Stimulated activated CD4-positive, alpha-beta T cell treated with anti-CD3 and anti-CD28 coated beads, Interleukin-15, amount 100 ng/mL, for 24 hours (primary cell): ENCODE measurements at places on chromosomes 2 and 18.

GRCh38 chr2:42970151-42970550, 177.8 kb upstream of the HAAO start:
- DNase-seq = no peak

GRCh38 chr2:27932396-27932795, 41.9 kb downstream of the BABAM2 start:
- DNase-seq = no peak

DNA sequence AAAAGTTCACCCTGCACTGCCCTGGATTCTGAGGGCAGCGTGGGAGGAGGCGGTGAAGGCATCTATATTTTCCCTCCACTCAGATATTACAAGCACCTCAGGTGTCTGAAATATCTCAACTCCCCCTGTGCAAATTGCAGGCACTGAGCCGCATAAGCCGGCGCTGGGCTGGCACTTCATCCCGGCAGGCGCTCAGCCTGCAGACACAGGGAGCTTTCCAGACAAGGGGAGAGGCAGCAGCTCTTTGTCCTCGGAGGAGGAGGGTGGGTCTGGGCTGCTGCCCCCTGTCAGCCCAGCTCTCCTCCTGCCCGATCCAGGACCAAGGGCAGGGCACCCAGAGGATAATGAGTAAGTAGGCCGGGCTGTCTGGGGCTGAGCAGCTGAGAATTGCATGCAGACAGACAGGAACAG, 189.3 kb upstream of the MYT1L start:
- no peak for DNase-seq

DNA sequence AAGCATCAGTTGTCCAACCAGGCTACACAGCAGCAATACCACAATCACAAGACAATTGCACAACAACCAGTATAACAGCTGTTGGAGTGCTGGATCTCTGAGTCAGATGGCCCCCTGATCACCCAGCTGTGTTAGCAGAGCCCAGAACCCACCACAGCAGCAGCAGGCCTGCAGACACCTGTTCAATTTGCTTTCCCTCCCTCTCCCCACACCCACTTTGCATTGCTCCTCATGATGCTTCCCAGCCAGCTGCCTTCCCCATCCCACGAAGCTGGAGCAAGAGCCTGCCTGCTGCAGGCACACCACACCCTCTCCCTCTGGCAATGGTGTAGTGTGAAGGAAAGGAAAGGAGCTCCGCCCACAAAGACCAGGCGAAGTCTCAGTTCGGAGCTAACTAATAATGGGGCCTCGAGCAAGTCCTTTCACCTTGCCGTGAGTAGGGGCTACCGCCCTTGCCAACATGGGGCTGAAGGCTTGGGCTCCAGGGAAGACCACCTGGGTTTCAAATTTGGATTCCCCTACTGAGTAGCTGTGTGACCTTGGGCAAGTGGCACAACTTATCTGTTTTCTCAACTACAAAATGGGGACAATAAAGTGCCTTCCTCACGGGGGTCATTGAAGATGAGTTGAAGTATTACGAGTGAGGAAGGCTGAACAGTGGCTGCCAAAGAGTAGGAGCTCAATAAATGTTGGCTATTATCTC, 19.4 kb upstream of the ZBTB7C start:
- no peak for DNase-seq

GRCh38 chr2:70541481-70542020, 12.1 kb downstream of the TGFA start:
- no peak for DNase-seq

- no peak for DNase-seq
Observed at GRCh38 chr2:72208225-72208624, 60.6 kb upstream of the CYP26B1 start.

GRCh38 chr2:154704991-154705390, 6.5 kb downstream of the KCNJ3 start:
- DNase-seq = no peak

GRCh38 chr2:228699400-228699799, 517.9 kb upstream of the SPHKAP start:
- DNase-seq = no peak

GRCh38 chr2:205857520-205858237, 175.4 kb downstream of the NRP2 start:
- no peak for DNase-seq

GRCh38 chr18:13372531-13372951, 154.0 kb downstream of the LDLRAD4 start:
- DNase-seq = no peak

DNA sequence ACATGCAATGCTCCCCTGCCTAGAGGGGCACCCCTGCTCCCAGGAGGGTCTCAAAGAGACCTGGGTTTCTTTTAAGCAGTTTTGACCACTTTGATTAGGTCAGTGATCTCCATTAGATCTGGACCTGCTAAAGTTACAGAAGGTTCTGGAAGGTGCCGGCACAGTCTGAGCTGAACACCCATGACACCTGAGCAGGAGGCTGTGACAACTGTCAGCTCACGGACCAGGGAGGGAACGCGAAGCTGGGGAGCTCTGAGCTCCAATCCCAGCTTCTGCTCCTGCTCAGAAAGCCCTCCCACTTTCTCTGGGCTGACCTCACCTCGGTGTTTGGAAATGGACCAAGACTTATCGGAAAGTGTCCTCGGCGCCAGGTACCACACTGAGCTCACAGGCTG, 113.8 kb downstream of the NFATC1 start:
- no peak for DNase-seq

- no peak for DNase-seq
Observed at GRCh38 chr18:78501251-78501650, 478.4 kb upstream of the SALL3 start.

DNA sequence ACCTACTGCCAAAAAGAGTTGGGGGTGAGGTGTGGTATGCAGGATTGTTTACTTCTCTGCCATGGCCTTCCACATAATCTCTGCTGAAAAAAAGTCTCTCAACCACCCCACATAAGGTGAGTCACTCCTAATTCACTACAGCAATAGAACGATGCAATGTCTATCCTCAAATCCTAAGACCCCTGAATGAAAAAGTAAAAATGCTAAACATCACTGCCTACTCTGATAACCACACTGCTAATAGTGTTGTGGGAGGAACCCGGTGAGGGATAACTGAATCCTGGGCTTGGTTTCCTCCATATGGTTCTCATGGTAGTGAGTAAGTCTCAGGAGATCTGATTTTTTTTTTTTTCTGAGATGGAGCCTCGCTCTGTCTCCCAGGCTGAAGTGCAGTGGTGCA, 252.5 kb downstream of the PIEZO2 start:
- DNase-seq = no peak

GRCh38 chr2:65500310-65501040, 68.1 kb upstream of the SPRED2 start:
- no peak for DNase-seq

- no peak for DNase-seq
Observed at GRCh38 chr2:130819226-130819607, 17.5 kb upstream of the ARHGEF4 start.

- DNase-seq = no peak
Observed at GRCh38 chr18:11145413-11146191, 3.8 kb downstream of the PIEZO2 start.

DNA sequence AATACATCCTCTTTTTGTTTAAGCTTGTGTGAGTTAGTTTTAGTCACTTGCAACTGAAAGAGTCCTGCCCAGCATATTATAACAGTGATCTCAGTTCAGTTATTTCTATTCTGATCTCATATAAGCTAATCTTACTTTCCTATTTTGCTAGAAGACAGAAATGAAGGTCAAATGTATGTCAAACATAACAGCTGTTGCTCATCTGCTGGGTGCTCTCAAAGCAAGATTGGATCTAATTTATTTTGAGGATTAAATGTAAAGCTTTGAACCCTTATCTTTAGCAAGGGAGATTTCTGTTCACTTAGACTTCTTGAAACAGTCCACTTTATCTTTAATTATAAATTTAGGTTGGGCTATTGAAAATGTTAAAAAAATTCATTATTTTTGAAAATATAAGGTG, 31.2 kb downstream of the CRYGD start:
- DNase-seq = no peak

- no peak for DNase-seq
Observed at GRCh38 chr2:186042207-186043028, 303.8 kb downstream of the FSIP2 start.

DNA sequence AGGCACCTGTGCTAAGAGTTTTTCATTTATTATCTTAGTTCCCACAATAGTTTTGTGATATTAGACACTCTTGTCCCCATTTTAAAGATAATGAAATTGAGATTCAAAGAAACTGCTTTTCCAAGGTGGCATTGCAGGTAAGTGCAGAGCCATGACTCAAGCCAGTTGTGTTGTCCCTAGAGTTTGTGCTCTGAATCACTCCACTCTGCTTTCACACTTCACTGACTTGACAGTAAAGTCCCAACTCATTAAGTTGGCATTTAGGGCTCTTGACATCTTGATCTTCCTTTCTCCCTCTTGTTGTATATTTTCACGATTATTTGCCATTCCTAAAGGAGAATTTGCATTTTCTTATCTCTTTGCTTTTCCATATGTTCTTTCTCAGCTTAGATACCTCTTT, 114.3 kb downstream of the DIS3L2 start:
- no peak for DNase-seq

GRCh38 chr18:24064391-24065100, 50.0 kb downstream of the TTC39C start:
- no peak for DNase-seq
